B cell (primary cell): ENCODE measurements at places on chromosomes 3 and 15.
A peak's percentile ranks its signal among the peaks of the same experiment; 100 is the strongest.

DNA sequence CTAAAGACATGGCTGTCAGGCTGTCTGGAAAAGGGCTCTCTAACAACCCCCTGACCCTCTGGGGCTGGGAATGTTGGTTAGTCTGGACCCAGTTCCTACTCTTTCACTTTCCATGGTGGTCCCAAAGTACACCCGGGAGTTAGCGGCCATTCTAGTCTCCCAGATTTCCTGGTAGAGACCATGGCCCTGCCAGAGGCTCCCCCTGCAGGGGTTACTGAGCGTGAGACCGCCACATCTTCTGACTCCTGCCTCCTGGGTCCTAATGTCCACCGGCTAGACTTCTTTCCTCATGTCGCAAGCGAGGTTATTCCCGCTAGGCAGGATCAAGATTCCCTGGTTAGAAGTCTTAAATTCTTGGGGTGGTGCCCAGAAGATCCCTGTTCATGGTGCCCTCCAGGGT lies 540.0 kb upstream of the ROBO1 start:
- DNase-seq = no peak

GRCh38 chr3:124250053-124250452 lies 258.1 kb upstream of the ROPN1 start:
- DNase-seq = no peak

DNA sequence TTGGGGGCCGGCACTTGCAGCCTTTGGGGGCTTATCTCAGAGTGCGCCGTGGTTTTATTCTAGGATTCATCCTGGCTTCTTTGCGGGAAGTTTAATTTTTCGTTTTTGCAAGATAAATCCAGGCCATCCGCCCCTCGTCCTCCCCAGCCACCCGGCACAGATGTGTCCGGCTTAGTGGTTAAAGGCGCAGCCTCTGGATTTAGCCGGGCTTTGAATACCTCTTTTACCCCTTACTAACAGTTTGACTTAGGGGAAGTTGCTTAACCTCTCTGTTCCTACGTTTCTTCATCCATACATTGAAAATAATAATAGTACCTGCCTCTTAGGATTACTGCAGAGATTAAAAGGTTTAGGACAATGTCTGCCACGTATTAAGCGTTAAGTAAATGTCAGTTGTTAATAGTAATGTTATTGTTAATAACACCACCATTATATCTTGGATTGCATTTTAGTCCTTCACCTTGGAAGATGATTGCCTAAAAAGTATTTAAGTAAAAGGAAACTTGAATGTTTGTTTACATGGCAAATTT lies 714 bp downstream of the ECT2 start:
- DNase-seq = no peak

GRCh38 chr3:33544126-33544525 lies 103.9 kb upstream of the UBP1 start:
- DNase-seq = no peak

DNA sequence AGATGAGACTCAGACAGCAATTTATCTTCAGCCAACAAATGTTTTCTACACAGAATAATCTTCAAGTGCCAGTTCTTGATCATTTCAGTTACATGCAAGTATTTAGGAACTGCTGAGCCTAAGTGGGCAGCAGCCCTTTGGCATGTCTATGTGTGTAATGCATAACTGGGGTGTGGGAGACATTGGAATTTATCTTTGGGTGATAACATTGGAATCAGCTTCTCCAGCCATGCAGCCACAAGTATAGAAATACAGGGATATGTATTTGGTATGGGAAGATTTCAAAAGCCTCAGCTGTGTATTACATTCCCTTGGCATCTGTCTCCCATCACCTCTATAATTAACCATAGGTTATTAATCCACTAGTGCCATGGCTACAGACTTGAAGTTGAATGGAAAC lies 63.4 kb upstream of the FOXP1 start:
- no peak for DNase-seq

GRCh38 chr3:44416031-44417030 lies 61.1 kb downstream of the ZNF445 start:
- DNase-seq = no peak

DNA sequence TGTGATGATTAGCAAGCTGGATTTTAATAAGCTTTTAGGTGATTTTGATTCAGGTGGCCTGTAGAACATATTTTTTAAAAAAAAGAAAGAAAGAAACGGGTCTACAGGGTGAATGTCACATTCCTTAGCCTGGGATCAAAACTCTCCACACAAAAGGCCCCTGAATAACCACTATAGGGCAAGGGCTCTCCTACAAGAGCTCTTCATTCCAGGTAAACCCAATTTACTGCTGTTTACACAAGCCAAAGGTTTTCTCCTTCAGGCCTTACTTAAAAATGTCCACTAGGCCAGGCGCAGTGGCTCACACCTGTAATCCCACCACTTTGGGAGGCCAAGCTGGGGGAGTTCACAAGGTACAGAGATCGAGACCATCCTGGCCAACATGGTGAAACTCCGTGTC lies 8.3 kb downstream of the MSL2 start:
- DNase-seq = no peak

GRCh38 chr15:67135494-67135893 lies 70.1 kb downstream of the SMAD3 start:
- no peak for DNase-seq

GRCh38 chr3:176159796-176160195 lies 1037.5 kb downstream of the TBL1XR1 start:
- no peak for DNase-seq

DNA sequence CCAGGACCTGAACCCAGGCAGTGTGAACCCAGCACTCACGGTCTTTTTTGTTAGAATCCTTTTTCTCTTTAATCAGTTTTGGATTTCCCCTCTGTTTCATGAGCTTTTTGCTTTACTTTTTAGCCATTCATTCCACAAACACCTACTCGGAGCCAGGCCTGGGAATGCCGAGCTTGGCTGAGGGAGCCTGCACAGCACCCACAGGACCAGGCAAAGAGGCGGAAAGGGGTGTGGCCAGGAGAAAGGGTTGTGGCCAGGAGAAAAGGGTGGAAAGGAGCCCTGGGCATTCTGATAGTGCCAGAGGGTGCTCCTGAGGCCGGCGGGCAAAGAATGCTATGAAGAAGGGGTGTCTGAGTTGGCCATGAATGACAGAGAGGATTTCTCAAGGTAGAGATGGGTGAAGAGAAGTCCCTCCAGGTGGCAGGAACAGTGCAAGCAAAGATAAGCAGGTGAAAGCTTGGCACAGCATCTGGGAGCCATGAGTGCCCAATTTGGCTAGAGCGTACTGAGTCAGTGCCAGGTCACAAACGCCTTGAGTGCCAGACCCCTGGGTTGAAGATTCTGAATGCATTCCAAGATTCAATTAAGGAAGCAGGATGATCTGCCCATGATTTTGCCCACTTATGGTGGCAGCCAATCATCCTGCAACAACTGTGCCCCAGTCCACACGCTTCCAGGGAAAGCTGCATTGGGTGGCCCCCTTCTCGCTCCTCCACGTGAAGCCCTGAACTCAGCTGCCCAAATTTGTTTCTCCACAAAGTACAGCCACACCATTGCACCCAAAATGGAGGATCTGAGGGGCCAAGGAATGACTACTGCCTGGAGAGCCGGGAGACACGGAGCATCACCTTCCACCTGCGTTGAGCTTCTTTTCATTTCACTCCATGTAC lies 157.2 kb downstream of the XXYLT1 start:
- no peak for DNase-seq

DNA sequence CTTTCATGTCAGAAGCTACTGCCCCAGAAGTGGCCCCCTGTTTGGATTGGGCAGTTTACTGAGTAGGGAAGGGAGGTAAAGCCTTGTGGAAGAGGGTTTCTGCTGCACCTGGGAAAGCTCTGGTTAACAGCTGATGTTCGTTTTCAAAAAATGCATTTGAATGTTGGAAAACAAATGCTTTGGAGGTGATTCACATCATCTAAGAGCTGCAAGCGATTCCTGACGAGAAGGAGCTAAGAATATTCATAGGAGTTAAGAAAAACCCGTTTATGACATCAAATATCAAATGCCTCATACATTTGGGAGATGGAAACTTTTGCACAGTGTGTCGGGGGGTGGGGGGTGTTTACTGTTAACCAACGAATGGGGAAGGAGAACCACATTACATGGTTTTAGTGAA lies 183.8 kb upstream of the NR2F2 start:
- no peak for DNase-seq

GRCh38 chr15:77118882-77119321 lies 48.0 kb upstream of the TSPAN3 start:
- DNase-seq = peak; percentile 76

DNA sequence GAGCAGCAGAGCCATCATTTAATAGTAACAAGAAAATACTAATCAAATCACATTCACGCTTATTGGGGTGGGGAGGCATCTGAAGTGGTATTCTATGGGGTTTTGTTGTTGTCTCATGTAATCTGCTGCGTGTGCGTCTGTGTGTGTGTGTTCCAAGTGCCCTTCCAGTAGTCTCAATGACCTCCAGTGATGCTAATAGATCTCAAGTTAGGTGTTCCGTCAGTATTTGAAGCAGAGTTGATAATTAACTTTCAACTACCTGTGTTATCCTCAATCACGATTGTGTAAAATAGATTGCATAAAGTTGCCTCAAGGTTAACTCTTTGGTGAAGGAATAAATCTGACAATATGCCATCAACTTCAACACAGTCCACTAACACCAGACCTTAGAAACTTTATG lies 375.0 kb downstream of the MECOM start:
- no peak for DNase-seq

GRCh38 chr15:69490356-69491037 lies 37.9 kb downstream of the RPLP1 start:
- DNase-seq = no peak

DNA sequence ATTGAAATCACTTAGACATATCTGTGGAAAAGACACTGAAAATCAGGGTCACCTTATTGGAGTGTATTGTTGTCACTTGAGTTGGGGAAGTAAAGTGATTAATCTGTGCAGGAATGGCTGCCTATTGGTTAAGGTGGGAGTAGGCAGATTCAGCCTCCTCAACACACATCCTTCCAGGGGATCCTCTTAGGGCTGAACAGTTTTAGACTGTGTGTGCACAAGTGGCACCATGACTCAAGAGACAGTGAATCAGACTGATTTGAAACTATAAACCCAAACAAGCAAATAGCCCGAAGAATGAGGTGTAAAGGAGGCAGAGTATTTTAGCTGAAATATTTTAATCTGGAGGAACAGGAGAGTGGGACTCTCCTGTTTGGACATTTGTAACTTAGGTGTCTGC lies 4.9 kb downstream of the ABHD17C start:
- no peak for DNase-seq

DNA sequence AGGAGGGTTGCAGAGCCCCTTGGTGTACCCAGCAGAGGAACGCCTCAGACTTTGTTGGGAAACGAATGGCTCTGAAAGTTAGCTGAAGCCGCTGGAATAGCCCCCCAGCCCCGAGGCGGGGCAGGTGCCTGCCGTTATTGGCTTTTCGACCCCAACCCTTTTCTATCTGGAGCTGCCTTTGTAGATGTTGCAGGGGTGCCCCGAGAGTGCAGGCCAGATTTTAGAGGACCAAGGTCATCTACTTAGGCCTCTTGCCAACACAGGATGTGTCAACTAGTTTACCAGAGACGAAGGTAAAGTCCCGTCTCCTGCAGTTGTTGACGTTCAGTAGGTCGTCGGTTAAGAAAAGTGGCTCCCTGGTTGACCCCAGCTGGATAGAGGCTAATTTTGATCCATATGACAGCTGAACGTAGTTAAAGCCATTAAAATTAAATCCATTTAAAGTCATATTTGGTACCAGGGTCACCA lies 579 bp upstream of the UBE3A start:
- DNase-seq = no peak

GRCh38 chr3:104132566-104133403 lies 1233.9 kb upstream of the ALCAM start:
- DNase-seq = no peak

DNA sequence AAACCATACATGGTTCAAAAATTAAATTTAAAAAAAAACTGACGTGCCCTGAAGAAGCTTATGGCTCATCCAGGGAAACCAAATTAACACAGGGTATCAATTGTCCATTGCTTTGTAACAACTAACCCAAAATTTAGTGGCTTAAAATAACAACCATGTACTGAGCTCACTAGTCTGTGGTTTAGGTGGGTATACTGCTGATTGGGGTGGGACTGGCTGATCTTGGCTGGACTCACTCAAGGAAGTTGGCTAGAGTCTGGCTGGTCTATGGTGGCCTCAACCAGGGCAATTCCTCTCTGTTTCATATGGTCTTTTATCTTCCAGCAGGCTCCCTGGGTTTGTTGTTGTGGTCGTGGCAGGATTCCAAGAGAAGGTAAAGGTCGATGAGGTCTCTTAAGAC lies 14.1 kb upstream of the EDC3 start:
- DNase-seq = no peak

GRCh38 chr3:129888771-129889170 lies 4.7 kb downstream of the TMCC1 start:
- no peak for DNase-seq

- DNase-seq = no peak
Observed at GRCh38 chr15:68594533-68595259, 15.9 kb downstream of the CORO2B start.

- no peak for DNase-seq
Observed at GRCh38 chr15:79370716-79371115, 59.8 kb downstream of the TMED3 start.

DNA sequence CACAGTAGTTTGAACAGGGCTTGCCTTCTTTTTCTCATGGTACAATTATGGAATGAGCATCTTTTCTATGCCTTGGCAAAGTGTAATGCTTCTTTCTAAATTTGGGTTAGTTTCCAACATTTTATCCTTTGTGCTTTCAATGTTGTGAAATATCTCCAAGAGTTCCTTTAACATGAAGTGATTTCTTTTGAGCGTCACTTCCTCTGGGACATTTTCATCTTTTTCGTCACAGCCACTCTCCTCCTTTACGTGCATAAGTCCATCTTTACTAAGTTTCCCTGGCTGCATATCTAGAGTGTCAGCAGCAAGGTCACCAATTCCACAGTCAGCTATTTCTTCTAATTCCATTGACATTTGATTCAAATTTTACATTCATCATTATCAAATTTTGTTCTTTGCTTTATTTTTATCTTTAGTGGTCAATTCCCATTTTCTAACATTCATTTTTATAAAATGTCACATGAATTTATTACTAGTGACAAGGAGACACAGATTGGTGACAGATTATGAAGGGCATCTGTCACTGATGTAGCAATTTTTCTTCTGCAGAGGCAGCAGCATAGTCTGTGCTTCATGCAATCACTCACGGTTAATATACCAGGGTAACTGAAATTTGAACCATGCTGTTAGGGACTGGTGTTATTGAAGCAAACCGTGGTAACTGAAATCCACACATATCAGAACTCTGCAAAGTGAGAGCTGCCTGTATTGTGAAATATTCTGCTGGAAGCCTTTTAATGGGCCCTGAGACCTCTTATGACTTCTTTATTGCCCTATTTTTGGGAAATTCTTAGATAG lies 126.5 kb upstream of the THBS1 start:
- DNase-seq = no peak

DNA sequence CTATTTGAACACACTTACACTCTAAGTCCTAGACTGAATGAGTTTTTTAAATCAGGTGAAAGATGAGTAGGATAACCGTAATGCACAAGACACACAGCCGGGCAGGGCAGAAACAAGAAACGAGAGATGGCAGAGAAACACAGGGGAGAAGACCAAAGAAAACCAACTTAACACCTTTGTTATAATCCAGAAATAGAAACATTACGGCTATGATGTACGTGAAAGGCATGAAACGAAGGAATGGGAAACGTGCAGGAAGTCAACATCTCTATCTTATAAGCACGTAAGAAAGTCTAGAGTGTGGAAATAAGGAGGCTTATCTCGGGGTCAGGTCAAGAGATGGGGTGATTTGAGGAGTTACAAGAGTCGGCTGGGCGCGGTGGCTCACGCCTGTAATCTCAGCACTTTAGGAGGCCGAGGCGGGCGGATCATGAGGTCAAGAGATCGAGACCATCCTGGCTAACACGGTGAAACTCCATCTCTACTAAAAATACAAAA lies 1.9 kb upstream of the TNFSF10 start:
- no peak for DNase-seq
